SJSA1 (cell line): ENCODE measurements at places on chromosomes 4 and X. TPM values are rescaled to one million over a fixed set of nuclear protein-coding genes. Genes with fewer than 3 reads are reported as not detected.

DNA sequence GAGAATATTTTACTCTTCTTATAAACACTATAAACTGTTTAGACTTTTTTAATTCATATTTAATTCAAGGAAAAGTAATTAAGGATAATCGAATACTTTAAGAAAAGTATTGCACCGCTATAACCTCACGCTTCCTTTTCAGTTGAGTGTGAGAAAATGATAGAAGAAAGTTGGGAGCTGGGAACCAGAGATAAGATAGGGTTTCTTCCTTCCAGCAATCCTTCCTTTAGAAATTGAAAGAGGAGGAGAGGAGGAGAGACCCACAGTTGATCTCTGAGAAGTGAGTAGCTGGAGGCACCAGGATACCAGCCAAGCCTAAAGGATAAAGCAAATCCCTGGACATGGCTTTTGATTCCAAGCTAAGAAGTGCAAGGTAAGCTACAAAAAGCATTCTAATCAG lies 242.3 kb upstream of the NOCT start:
- H3K36me3 ChIP-seq: no peaks in the 10 kb centered on the region
- no peak overlapping the region for H3K4me3 ChIP-seq
- no peaks in the 10 kb centered on the region for H3K4me1 ChIP-seq
- peaks cover 6% of the 10 kb centered on the region; the same call in 1 of the 2 replicates for H3K27me3 ChIP-seq
- DNase-seq: no peak

GRCh38 chr4:80585542-80585941 lies 250.0 kb downstream of the CFAP299 start:
- no peak overlapping the region for H3K27ac ChIP-seq
- H3K4me1 ChIP-seq: no peaks in the 10 kb centered on the region
- no peaks in the 10 kb centered on the region for H3K27me3 ChIP-seq
- no peak for DNase-seq

GRCh38 chr4:30256116-30256832 lies 463.9 kb upstream of the PCDH7 start:
- H3K36me3 ChIP-seq: no peaks in the 10 kb centered on the region

CLDN22 gene
- total RNA-seq: not detected in 2 replicates

- peaks cover 53% of the 10 kb centered on the region for H3K4me1 ChIP-seq
- no peaks in the 10 kb centered on the region for H3K27me3 ChIP-seq
- DNase-seq: no peak
- H3K4me3 ChIP-seq: no peak overlapping the region
- peaks cover 15% of the 10 kb centered on the region; the same call in 1 of the 2 replicates for H3K36me3 ChIP-seq
Measured at GRCh38 chr4:184384810-184385557, 89.4 kb downstream of the IRF2 start.

FAM149A gene
- 0.42 TPM in 1 of 2 replicates, not detected in the other for total RNA-seq
